Stimulated activated CD4-positive, alpha-beta T cell treated with anti-CD3 and anti-CD28 coated beads, Interleukin-12 subunit alpha, Interleukin-12 subunit beta, amount 100 ng/mL, for 48 hours (primary cell): ENCODE measurements at places on chromosomes 4 and X.
A peak's percentile ranks its signal among the peaks of the same experiment; 100 is the strongest.

DNA sequence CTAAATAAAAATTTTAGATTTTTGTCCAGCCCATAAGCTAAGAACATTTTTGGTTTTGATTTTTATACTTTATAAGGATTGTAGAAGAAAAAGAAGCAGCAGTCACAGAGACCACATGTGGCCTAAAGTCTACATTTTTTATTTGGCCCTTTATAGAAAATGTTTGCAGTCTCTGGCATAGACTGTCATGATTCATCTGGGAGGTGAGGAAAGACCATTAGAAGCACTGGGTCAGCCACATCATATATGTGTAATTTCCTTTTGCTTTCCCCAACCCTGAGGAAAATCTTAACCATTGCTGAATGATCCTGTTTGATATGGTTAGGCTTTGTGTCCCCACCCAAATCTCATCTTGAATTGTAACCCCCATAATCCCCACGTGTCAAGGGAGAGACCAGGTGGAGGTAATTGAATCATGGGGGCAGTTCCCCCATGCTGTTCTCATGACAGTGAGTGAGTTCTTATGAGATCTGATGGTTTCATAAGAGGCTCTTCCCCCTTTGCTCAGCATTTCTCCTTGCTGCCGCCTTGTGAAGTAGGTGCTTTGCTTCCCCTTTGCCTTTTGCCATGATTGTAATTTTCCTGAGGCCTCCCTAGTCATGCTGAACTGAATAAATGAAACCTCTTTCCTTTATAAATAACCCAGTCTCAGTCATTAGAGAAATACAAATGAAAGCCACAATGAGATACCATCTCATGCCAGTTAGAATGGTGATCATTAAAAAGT, 12.1 kb upstream of the COPS4 start:
- no peak for DNase-seq

DNA sequence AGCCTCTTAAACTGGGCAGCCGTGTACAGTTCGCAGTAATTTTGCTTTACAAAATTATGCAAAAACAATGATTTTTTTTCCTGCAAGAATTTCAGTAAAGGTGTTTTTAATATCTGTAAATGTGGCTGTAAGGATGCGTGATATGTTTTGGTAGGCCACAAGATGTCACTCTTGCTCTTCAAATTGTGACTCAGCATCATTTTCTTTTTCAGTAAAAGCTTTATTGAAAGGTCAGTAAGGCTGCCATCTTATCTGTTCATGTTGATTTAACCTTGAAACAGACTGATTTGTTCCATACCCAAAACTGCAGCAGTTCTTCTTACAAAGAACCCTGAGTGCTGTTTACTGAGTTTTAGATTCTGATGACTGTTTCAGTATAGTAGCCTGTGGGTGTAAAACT, 39.9 kb downstream of the TXLNG start:
- DNase-seq, result no peak

- DNase-seq, result no peak
Observed at GRCh38 chrX:141175786-141176185, 1.1 kb downstream of the LDOC1 start.

DNA sequence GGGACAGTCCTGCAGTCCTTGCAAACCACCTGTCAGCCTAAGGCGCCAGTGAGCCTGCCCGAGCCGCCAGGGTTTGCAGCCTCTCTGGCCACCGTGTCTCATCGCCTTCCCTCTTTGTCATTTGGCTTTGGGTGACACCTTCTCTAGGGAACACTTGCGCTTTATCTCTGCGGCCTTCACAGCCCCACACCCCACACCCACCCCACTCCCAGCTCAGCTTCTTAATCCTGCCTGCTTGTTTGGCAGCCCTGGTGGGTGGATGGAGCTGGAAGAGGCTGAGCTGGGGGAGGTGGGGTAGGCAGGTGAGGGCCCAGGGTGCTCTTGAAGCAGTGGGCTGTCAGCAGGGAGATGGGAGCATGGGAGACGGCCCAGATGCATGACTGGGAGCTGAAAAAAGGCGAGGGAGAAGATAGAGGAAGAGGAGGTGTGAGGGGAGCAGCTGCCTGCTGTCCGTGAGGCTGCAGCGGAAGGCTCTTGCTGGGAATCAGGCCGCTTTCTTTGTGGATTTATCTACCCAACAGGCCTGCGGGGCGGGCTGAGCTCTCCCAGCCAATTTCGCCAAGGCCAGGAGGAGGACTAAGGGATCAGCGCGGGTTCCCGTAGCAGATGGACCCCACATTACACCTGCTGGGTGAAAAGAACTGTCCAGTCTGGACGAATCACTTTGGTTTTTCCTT, 97.5 kb upstream of the STOX2 start:
- DNase-seq, result no peak

GRCh38 chr4:113586072-113586471, 175.5 kb downstream of the CAMK2D start:
- DNase-seq, result no peak

DNA sequence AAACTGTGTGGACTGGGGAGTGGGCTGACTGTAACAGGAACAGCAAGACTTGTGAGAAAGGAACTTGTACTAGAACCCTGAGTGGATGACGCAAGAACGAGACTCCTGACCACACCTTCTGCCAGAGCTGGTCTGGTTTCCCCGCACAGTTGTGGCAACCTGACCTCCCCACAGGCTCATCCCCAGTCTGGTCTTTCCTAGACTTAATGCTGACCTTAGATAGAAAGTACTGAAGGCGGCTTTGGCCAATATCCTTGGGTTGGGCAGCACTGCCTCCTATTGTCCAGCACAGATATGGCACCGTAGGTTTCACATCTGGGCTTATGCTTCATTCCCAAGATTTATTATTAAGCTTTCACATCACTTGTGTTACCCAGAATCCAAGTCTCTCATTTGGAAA, 137.8 kb upstream of the FRG1 start:
- DNase-seq, result no peak

GRCh38 chr4:38242101-38242500, 281.9 kb downstream of the PTTG2 start:
- DNase-seq, result no peak

GRCh38 chr4:152014280-152014679, 253.5 kb upstream of the GATB start:
- DNase-seq, result peak; percentile 20

DNA sequence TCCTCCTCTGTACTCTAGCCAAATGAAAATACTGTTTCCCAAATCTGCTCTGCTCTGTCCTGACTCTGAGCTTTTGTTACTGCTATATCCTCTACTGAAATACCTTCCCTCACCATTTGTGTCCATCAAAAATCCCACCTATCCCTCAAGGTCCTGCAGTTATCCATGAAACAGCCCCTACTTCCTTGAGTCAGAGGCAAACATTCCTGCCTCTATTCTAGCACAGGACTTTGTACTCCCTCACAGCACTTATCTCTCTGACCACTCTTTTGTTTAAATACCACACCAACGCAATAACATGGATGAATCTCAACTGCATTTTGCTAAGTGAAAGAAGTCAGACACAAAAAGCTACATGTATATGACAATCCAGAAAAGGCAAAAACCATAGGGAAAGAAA, 10.5 kb upstream of the RNF128 start:
- DNase-seq, result no peak

GRCh38 chr4:143585548-143585947, 72.0 kb downstream of the SMARCA5 start:
- no peak for DNase-seq

- no peak for DNase-seq
Observed at GRCh38 chr4:40612831-40613230, 16.8 kb downstream of the RBM47 start.

GRCh38 chr4:100422894-100423293, 94.9 kb downstream of the EMCN start:
- no peak for DNase-seq

DNA sequence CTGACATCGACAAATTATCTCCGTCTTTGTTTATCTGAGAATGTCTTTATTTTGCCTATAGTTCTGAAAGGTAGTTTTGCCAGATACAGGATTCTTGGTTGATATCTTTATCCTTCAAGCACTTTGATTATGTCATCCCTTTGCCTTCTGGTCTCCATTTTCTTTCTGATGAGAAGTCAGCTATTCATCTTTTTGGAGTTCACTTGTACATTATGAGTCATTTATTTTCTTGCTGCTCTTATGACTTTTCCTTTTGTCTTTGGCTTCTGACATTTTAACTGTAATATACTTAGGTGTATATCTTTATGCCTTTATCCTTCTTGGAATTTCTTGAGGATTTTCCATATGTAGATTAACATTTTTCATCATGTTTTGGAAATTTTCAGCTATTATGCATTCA, 51.4 kb downstream of the SHROOM4 start:
- no peak for DNase-seq

DNA sequence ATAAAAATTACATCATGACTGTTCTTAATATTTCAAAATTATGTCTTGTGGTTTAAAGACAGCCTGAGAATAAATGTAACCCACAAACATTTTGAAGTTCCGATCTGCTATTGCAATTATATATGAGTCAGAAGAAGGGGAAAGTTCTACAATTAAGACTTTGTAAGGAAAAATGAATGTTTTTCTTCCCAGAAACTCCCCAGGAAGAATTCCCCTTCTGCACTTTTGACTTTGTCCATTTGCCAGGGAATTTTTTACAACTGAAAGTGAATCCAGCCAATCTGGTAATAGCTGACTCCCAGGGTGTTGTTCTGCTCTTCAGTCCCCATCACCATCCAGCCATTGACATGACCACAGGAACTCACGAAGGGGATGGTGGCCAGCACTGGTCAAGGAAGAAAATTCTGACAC, 61.6 kb upstream of the NOCT start:
- no peak for DNase-seq

DNA sequence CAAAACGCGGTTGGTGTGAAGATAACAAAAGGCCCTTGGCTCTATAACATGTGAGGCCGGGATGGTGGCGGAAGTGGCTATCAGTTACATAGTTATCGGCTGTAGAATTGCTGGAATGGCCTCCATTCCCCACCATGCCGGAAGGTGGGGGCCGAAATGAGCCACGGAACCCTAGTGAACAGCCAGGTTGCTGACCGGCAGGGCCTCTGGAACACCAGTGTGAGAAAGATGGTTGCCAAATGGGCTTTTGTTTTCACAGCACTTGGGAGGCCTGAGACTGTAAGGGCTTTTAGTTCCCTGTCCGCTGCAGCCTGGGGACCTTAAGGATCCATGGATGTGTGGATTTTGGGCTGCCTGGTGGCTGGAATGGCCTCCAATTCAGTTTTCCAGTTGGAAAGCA, 23.3 kb upstream of the ARX start:
- no peak for DNase-seq
